Activated CD8-positive, alpha-beta T cell treated with anti-CD3 and anti-CD28 coated beads for 36 hours (primary cell): ENCODE measurements at places on chromosomes 11 and 22.

- no peak for DNase-seq
These were observed 115.7 kb downstream of the NTM start for GRCh38 chr11:131486100-131486499.

DNA sequence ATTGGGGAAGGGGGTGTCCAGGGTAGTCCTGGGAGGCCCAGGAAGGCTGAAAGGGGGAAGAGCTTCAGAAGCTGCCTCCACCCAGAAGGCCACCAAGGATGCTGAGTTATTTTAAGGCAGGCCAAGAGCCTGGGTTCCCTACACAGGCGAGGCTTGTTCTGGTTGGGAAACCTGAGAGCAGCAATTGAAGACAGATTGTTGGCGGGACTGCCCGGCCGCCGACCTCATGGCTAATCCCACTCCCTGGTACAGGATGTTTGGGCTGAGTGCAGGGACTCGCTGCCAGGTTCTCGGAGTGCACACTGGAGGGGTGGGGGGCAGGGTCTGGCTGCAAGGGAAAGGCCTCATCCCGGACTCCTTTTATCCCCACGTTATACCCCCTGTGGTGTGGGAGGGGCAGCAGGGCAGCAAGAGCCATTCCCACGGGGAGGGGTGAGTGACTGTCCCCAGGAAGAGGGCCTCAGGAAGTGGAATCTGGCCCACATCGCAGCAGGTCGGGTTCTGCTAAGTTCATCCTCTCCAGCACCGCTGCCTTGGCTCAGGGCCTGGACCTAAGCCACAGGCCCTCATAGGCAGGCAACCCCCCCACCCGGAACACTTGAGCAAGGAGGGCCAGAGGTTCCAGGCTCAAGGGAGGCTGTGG, 43.6 kb upstream of the PRR5 start:
- DNase-seq, result no peak

GRCh38 chr11:68150037-68150436, 28.8 kb upstream of the CHKA start:
- no peak for DNase-seq

GRCh38 chr11:123183391-123184099, 11.5 kb downstream of the CLMP start:
- peak; percentile 41 for DNase-seq

GRCh38 chr11:78213526-78214330, 25.0 kb downstream of the USP35 start:
- DNase-seq, result no peak

DNA sequence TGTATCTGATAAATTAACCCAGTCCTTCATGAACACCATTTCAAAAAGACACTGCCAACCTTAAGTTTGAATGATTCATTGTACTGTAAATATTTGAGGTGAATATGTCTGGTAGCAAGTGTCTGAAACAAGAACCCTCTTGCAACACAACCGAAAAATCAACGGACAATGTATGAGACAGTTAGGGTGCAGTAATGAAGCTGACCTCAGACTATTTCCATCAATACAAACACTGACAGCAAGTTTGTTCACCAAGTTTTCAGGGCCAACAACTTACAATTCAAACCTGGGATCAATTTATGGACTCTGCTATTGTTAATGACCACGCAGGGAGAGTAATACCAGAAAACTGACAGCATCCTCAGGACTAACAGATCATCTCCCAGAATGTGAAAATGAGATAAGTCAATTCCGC, 126.3 kb downstream of the CADM1 start:
- DNase-seq, result no peak

DNA sequence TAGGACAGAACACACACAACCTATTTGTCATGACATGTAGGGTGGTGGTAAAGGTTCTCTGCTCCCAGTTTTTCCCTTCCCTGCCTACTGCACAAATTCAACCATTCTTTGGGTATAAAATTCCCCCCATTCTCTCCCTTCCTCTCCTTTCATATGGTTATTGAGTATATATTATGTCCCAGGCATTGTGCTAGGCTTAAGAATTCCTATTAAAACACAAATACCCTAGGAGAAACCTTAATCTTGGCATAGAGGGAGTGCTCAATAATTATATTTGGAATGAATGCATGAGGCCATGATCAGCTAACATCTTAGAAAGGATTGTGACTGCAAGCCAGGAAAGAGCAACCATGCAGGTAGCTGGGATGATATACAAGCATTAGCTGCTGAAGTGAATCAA, 120.4 kb upstream of the MTMR2 start:
- DNase-seq, result no peak

GRCh38 chr11:96306933-96307775, 35.8 kb downstream of the MAML2 start:
- DNase-seq, result peak; percentile 48

DNA sequence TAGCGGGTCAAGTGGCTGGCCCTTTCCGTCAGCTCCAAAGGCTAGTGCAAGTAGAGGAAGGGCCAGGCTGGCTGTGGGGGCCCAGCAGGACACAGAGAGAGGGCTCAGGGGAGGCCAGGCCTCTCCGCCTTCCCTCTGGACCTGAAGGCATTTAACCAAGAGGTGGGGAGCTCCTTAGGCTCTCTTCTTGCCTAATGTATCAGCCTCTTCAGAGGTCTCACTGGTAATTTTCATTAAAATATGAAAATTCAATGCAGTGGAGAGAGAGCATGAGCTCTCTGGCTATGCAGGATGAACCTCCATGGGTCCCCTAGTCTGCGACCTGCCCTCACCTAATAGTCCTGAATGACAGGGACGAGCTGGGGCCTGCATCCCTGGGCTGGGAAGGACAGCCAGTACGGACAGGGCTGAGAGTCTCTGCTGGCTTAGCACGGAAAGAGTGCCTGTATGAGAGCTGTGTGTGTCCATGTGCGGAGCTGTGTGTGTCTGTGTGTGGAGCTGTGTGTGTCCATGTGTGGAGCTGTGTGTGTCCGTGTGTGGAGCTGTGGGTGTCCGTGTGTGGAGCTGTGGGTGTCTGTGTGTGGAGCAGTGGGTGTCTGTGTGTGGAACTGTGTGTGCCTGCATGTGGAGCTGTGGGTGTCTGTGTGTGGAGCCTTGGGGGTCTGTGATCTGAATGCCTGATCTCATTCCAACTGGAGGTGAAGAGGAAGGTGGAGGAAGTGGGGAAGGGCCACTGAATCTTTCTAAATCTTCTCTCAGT, 2.4 kb downstream of the ALX4 start:
- DNase-seq, result no peak

GRCh38 chr11:80362563-80363340, 921.9 kb upstream of the TENM4 start:
- no peak for DNase-seq

DNA sequence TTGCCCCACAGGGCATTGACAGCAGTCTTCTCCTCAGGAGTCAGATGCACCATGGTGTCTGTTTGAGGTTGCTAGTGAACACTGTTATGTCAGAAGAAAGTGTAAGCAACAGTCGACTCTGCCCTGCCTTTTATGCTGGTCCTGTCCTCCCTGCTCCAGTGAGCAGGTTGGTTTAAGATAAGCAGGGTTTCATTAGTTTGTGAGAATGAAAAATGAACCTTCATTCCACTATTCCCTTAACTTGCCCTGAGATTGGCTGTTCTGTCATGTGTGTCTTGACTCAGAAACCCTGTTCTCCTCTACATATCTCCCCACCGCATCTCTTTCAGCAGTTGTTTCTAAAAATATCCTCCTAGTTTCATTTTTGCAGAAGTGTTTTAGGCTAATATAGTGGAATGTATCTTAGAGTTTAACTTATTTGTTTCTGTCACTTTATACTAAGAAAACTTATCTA, at the start of gene HBD:
TSS of gene HBD (minus strand) at position 103 of the 454 bp plus-strand sequence. CDS start at position 53, 50 bp downstream.
- DNase-seq, result no peak

- DNase-seq, result no peak
These were observed 134.8 kb downstream of the TRPC6 start for GRCh38 chr11:101448881-101449442.

DNA sequence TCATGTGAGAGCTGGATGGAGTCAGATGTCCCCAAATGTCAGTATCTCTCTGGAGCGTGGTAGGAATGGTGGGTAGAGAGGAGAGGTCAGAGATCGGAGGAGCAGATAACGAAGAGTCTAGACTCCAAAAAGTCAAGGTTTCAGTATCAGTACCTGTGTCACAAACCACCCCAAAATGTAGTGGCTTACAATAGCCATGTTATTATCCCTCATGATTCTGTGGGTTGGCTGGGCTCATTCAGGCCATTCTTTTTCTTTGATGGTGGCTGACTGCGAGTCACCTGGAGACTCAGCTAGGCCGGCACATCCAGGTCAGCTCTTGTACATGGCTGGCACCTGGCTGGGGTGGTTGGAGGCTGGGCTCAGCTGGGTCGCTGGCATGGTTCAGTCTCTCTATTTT, 7.3 kb upstream of the SSTR3 start:
- peak; percentile 40 for DNase-seq

- DNase-seq, result no peak
These were observed 8.4 kb downstream of the EIF4G2 start for GRCh38 chr11:10800292-10800691.

GRCh38 chr11:73655686-73656085, 9.3 kb downstream of the PLEKHB1 start:
- no peak for DNase-seq

GRCh38 chr11:12473381-12473780, 96.0 kb downstream of the PARVA start:
- no peak for DNase-seq

DNA sequence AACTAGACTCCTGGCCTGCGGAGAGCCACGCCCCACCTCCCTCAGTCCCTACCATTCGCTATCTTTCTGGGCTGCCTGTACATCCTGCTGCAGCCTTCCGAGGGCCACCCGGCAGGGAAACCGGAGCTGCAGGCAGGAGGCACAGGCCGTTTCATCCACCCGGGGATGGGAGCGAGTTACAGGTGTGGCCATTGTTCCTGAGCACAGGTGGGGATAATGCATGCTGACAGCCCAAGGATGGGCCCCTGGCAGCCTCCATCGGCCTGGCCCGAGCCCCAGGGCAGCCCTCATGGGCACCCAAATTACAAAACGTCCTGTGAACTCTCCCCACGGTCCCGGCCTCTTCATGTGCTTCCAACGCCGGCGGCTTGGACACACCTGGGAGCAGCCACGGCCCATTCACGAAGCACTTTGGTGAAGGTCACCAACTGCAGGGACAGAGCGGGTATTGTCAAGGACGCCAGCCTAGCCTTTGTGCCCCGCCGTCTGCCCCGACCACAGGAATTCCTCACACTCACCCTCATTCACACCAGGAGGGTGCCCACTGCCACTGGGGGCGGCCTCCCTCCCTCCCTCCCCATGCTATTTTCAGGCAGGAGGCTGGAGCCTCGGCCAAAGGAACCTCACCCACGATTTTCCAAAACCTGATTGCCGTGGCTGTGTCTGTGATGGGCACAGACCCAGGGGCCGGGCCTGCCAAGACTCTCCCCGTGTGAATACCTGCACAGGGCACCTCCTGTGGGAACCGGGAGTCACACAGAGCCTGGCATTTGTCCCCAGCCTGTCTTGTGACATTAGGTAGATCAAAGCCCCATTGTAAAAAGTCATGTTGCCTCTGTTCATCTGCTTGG, 42.1 kb upstream of the MYEOV start:
- DNase-seq, result no peak

DNA sequence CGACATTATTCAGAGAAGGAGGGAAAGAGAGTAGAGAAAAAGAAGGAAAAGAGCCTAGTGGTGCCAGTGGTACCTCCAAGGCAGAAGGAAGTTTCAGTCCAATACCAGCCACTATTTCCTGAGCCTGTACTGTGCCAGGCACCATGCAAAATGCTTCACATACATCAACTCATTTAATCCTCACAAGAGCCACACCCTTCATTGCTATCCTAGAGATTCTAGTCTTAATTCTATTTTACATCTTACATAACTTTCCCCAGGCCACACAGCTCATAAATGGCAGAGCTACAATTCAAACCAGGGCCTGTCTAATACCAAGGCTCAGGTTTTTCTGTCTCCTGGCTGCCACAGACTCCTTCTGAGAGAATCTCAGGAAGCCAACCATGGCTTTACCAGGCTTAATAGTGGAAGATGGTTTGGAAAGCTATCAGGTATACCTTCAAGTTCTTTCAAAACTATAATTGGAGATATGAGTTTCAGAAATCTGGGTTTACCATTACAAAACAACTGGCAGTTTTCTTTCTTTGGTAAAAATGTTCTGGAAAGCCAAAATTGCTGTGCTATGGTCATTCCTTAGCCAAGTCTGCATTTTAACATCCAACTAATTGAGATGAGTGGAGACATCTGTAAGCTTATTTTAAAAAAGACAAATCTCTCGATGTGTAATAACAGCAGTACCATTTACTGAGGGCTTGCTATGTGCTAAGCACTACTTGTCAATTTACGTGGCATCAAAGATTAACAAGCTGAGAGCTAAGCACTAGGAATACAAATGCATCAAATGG, 225.1 kb upstream of the PITPNB start:
- DNase-seq, result no peak

- DNase-seq, result no peak
These were observed 5.9 kb downstream of the TMEM121B start for GRCh38 chr22:17115236-17115635.

GRCh38 chr11:100356035-100356434, 331.1 kb upstream of the ARHGAP42 start:
- DNase-seq, result no peak

GRCh38 chr11:96798445-96798844, 408.6 kb downstream of the JRKL start:
- no peak for DNase-seq

- DNase-seq, result no peak
These were observed 27.9 kb downstream of the DDX6 start for GRCh38 chr11:118763041-118763440.

DNA sequence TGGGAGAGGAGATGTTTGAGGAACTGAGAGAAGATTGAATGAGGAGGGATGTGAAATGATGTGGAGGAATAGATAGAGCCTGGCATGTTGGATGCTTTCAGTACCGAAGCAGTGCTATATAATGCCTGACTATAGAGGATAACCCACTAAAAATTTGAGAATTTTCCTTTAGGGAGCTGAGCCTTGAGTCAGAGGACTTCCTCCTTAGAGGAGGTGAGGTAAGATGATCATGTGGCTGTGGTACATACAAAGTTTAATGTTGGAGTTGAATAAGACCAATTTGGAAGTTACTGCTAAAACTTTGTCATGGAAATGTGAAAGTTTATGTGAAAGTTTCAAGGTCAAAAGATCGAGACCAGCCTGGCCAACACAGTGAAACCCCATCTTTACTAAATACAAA, 66.9 kb downstream of the YAP1 start:
- DNase-seq, result no peak

- DNase-seq, result no peak
These were observed 20.0 kb downstream of the MTFP1 start for GRCh38 chr22:30445438-30446145.

- peak; percentile 52 for DNase-seq
These were observed 23.4 kb downstream of the GRAP2 start for GRCh38 chr22:39924286-39924685.

DNA sequence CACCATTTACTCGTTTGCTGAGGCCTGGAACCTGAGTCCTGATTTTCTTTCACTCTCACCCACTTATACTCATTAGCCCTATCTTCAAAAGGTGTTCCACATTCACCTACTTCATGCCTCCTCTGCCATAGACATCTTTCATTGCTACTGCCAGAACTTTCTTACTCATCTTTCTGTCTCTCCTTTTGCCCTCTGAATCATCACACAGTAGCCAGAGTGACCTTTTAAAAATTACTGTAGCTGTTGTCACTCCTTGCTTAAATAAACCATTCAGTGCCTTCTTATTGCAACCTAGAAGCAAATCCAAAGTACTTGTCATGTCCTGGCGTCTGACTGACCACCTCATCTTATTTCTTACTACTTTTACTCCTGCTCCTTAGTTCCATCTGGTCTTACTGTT, 38.2 kb downstream of the ATXN10 start:
- DNase-seq, result no peak

- peak; percentile 69 for DNase-seq
These were observed 320 bp upstream of the PHLDA2 start for GRCh38 chr11:2929531-2929949.
